ENCODE measurements at places on chromosomes 2 and 18.

GRCh38 chr2:45992741-45993475, 304.3 kb upstream of the EPAS1 start:
- no peak for DNase-seq

- no peak for DNase-seq
Observed at GRCh38 chr18:29928081-29928480, 1114.5 kb downstream of the DSC3 start.

DNA sequence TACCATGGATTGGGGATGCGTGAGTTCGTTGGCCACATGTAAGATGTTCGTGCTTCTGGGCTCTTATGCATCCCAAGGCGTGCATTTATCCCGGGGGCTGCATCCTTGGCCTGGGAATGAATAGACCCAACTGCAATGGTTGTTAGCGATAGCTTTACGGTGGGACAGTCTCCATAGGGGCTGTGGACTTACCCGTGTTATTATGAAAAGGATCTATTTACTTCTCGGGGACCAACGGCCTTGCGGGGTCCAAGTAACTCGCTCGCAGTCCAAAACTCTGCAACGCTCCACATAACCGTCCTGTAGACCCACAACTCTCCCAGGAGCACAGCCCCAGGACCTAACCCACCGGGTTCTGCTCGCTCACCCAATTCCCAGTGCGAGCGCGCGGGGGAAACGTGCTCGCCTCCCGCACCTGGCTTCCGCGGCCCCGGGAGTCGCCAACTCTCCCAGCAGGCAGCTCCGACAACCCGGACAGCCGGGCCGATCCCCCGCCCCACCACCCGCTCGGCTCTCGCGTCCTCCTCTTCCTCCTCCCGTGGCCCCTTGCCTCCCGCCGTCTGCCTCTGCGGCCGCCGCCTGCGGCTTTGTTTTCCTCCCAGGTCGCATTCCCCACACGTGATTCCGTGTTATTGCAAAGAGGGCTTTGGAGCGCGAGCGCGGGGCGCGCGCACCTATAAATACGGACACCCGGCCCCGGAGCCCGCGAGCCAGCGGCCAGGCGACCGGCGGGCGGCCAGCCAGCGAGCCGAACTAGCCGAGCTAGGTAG, at the start of gene CABLES1:
CABLES1 (plus strand) TSS at position 706 of the 770 bp plus-strand sequence. CDS start 278 bp downstream, outside the sequence.
- peak; percentile 44 for DNase-seq

DNA sequence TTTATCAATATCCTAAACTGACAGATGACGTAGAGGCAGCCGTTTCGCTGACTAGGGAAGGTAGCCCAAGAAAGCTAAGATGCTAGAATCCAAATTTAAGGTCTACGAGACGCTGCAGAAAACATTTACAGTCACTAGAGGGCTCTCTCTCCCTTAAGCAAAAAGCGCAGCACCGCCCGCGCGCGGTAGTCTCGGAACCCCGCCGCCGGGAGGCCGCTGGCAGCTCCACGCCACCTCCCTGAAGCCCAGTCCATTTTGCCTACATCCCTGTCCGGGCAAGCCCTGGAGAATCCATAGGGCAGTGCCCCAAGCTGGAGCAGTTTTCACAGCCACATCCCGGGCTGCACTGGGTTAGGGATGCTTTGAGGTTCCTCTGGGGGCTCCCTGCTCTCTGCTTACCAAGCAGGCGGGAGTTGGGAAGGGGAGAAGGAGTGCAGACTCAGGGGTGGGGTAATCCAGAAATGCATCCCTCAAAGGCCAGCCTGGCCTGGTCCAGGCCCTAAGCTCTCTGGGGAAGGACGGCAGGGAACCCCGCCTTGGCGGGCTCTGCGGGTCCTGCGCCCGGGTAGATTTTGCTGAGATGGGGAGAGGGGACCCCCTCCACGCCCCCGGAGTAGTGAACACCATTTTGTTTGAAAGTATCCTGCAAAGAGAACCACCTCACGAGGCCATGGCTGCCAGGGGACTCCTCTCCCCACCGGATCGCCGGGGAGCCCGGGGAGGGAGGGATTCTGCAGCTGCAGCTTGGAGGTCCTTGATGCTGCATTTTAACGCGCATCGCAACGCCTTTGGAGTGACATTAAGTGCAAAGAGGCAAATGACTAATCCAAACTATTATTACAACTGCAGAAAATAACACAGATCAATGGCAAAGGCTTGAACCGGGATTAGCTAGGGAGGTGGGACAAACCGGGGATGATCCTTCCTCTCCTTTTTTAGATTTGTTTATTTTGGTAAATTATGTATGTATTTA, 1.3 kb upstream of the DPYSL5 start:
- DNase-seq, result peak; percentile 73

DNA sequence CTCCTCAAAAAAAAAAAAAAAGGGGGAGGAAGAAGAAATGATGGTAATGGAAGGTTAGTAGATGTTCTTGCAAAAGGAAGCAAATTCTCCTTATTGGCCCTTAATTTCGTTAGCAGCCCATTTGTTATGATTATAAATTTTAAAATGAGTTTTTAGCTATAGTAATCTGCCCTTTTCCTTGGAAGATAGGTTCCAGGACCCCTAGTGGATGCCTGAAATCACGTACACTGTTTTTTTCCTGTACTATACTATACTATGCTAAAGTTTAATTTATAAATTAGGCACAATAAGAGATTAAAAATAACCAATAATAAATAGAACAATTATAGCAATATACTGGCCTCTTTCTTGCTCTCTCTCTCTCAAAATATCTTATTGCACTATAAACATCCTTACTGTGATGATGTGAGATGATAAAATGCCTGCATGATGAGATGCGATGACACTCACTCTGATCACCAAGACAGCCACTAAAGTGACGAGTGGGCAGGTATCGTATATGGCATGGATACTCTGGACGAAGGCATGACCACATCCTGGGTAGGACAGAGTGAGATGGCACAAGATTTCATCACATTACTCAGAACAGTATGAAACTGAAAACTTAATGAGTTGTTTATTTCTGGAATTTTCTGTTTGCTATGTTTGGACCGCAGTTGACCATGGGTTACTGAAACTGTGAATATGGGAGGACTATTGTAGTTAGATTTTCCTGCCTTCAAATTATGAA, 87.2 kb downstream of the KCTD18 start:
- no peak for DNase-seq

DNA sequence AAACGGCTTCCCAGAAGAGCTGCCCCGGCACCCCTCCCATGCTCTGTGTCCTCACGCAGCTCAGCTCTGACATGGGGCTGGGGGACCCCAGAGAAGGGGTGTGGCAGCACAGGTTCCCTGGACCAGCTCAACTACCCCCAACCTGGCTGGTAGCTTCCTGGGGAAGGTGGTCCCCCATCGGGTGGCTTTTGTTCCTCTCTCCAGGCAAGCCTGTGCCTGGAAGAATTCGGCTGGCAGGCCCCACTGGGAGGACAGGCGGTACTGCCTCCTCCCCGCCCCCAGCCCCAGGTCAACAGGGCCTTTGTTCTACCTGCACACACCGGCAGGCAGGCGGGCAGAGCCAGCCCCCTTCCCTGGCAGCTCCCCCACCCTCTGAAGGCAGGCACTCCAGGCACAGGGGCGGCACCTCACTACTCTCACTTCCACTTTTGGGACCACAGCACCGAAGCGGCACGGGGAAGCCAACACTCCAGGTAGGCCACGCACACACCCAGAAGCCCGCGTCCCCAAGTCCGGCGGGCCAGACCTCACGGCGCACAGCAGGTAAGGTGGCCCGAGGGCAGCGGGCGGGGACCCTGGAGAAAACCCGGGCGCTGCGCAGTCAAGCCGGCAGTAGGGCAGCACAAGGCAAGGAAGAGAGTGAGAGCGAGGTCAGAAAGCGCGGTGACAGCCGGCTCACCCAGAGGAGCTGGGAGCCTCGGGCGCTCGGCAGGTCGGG, 1.3 kb downstream of the HS6ST1 start:
- DNase-seq, result peak; percentile 28

GRCh38 chr2:189341077-189341476, 100.2 kb upstream of the WDR75 start:
- DNase-seq, result no peak

- no peak for DNase-seq
Observed at GRCh38 chr2:240443891-240444301, 8.4 kb downstream of the GPC1 start.

DNA sequence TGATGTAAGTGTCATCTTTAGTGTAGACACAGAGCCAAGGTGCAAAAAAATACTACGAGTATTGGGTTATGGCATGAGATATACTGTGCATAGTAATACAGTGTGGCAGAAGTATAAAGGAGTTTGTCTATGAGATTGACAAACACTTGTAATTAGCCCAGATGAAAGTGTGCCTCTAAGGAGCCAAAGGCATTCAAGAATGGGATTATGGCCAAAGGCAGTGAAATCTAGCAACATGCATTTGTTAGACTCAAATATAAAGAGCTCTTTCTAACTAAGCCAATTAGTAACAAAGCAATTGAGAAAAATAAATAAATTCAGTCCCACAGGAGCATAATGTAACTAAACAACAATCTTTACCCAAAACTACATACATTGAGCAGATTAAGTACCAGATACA, 1761.8 kb downstream of the SUCLG1 start:
- DNase-seq, result no peak

GRCh38 chr2:119352357-119352756, 14.3 kb downstream of the C2orf76 start:
- DNase-seq, result no peak

DNA sequence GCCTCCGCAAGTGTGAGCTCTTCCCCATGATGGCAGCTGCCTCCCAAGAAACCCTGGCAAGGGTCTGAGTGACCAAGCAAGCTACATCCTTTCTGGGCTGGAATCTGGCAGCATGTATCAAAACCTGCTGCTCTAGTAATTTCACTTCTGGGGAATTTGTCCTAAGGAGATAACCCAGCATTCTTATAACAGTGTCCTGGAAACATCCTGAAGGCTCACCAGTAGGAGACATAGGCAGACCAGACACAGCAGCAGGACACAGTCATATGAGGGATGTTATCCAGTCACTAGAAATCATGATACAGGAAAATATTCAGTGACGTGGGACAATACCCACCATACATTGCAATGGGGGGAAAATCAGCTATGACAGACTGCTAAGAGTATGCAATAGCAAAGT, 64.5 kb downstream of the CRACDL start:
- DNase-seq, result no peak

DNA sequence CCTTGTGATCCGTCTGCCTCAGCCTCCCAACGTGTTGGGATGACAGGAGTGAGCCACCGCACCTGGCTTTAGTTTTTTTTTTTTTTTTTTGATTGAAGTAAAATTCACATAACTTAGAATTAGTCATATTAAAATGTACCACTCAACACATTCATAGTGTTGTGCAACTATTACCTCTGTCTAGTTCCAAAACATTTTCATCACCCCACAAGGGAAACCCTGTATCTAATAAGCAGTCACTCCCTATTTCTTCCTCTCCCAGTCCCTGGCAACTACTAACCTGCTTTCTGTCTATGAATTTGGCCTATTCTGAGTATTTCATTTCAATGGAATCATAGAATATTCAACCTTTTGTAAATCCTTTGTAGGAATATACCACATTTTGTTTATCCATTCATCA, 123.9 kb upstream of the FAM117B start:
- no peak for DNase-seq

DNA sequence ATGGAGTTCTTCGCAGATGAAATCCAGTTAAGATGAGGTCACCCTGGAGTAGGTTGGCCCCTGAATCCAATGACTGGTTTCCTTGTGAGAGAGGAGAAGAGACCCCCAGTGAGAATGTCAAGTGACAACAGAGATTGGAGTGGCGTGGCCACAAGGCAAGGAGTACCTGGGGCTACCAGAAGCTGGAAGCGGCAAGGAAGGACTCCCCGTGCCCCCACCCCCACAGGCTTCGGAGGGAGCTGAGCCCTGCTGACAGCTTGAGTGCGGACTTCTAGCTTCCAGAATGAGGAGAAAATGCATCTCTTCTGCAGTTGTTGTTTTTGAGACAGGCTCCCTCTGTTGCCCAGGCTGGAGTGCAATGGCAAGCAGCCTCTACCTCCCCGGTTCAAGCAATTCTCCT, 78.0 kb upstream of the HPCAL1 start:
- no peak for DNase-seq

- DNase-seq, result no peak
Observed at GRCh38 chr2:203799908-203800307, 67.7 kb upstream of the CTLA4 start.

DNA sequence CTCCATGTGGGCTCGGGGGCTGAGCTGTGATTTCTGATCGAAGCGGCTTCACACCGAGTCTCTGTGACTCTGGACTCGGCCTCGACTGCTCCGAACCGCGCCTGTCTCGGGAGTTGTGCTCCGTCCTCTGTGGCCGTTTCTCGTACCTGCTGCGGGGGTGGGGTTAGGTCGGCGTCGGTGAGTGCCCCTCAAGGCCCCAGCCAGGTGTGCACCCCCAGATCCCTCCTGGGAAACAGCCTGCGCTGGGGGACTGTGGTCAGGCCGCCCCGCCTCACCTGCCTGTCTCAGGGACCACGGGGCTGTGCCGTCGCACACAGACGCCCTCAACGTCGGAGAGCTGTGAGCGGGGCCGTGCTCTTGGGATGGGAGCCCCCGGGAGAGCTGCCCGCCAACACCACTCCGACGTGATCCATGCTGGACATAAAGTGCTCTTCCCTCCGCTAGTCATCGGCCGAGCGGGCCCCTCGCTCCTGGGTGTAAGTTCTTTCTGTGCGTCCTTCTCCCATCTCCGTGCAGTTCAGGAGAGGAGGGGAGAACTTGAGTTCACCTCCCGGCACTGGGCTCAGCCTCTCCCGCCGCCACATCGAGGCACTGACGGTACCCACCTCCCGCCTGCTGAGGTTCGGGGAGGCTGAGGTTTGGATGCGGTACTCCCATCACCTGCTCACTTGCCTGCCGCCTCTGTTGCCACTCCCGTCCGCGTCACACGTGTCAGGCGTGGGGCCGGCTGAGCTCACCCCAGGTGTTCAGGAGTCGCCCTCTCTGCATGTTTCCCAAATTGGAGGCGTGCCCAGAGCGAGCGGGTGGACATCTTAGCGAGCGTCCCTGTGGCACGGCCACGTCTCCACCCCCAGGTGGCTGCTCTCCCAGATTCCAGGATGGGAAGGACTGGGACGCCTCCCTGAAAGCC, 55.7 kb downstream of the CTDP1 start:
- DNase-seq, result no peak

- no peak for DNase-seq
Observed at GRCh38 chr2:3207091-3207491, 170.5 kb downstream of the EIPR1 start.

GRCh38 chr2:171957061-171957460, 34.8 kb downstream of the HAT1 start:
- no peak for DNase-seq

GRCh38 chr2:103179798-103180197, 418.0 kb downstream of the TMEM182 start:
- DNase-seq, result no peak

DNA sequence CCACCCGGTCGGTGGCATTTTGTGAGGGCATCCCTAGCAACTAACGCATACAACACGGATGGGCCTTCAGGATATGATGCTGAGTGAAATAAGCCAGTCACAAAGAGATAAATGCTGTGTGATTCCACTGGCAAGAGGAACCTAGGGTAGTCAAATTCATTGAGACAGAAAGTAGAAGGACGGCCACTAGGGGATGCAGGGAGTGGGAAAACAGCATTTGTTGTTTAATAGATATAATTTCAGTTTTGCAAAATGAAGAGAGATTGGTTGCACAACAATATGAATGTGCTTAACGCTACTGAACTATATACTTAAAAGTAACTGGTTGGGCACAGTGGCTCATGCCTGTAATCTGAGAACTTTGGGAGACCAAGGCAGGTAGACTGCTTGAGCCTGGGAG, 112.9 kb downstream of the AFF3 start:
- DNase-seq, result no peak

GRCh38 chr2:46802665-46803546, 112.7 kb downstream of the MCFD2 start:
- no peak for DNase-seq

- DNase-seq, result no peak
Observed at GRCh38 chr2:105890856-105891255, 146.1 kb downstream of the NCK2 start.

GRCh38 chr2:199985625-199986207, 30.3 kb downstream of the MAIP1 start:
- DNase-seq, result peak; percentile 73
